Left lobe of liver (tissue), 2 donors: ENCODE measurements at places on chromosomes 12 and 14. TPM values are rescaled to one million over a fixed set of nuclear protein-coding genes. Genes with fewer than 3 reads are reported as not detected.

GRCh38 chr14:24465368-24465767 is 22.8 kb upstream of the SDR39U1 start:
- no peak for DNase-seq

DNA sequence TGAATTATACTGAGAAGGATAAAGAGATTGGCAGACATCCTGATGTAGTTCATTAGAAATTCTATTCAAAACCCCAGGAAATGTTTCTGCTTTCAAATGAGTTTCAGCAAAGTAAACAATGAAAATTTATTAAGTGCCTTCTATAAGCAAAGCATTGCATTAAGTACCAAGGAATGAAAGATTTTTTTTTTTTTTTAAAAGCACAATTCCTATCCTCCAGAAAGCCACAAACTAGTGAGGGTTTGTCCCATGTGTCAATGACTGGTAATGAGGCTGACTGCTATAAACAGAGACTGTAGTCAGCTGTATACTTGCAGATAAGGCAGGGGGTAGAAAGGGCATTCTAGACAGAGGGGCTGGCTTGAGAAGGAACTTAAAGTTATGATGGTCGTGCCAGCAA is 6.7 kb downstream of the ANO4 start:
- DNase-seq: no peak

The OR11H12 gene
- not detected for total RNA-seq

The TAS2R14 gene
- total RNA-seq: 0.73 TPM

- DNase-seq: no peak
Measured at GRCh38 chr12:15880721-15881120, 1.5 kb upstream of the STRAP start.

The SLC39A9 gene
- 55.2 TPM for total RNA-seq

DNA sequence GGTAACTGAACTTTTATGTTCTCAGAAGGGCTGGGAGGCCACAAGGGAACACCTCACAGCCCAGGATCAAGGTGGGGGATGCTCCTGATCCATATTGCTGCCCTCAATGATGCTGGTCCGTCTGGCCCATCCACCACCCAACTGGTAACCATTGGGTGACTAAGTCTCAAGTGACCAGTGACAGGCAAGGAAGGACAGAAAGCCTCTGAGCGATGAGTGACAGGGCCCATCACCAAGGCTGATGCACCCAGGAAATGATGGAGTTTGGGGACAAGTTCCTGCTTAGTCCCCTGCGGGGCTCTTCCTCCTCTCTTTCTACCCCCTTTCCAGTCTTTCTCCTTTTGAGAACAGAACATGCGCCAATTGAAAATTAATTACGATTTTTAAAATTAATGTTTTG is 2.6 kb upstream of the MMP19 start:
- DNase-seq: no peak

DNA sequence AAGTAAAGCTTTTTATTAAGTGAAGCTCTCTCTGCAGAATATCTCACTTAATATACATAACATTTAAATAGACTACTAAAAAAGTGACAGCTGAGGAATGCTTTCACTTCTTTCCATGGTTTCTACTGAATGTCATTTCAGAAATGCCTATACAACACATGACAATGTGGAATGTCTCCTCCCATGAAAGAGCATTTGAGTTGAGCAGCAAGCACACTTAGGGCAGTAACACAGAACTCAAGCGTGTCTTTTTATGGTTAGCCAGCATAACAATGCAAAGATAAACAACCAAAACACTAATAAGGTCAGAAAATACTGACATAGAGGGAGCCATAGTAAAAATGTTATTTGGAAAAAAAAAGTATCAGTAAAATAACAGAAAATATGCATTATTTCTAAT is 9.4 kb downstream of the PPP1R12A start:
- DNase-seq: no peak

DNA sequence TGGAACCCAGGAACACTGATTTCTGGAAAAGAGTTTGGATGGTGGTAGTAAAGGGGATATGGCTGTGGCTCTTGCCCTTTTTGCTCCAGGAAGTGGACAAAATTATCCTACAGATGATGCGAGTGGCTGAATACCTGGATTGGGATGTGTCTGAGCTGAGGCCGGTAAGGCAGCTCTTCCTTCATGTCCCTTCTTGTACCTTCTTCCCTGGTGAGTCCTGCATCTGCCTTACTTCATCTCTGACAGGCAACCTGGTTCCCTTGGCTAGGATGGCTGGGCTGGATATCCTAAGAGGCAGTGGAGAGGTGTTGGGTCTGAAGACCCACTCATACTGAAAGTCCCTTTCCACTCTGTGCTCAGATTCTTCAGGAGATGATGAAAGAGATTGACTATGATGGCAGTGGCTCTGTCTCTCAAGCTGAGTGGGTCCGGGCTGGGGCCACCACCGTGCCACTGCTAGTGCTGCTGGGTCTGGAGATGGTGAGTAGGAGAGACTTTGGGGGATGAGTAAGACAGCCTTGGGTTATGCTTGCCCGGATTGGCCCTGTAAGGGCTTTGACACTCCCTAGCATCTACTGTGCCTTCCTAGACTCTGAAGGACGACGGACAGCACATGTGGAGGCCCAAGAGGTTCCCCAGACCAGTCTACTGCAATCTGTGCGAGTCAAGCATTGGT is 8.0 kb downstream of the DGKA start:
- no peak for DNase-seq

DNA sequence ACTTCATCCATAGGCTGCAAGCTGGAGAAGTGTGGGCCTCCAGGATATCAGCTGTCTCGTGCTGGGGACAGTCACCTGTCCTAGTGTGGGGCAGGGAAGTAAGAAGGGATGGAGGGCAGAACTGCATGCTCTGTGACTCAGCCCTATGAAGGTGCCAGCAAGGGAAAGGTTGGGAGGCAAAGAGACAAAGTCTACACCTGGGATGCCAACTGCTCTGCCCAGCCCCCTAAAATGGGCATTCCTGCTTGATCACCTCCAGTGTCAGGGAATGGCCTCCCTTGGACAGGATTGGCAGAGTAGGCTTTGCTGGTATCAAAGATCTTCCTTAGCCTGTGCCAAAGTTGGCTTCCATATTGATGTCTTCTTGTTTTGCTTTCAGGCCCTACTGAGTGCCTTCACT is 335.0 kb downstream of the BCL11B start:
- DNase-seq: no peak

The RD3L gene
- total RNA-seq: not detected

The PAH gene
- 1,162 TPM for total RNA-seq

DNA sequence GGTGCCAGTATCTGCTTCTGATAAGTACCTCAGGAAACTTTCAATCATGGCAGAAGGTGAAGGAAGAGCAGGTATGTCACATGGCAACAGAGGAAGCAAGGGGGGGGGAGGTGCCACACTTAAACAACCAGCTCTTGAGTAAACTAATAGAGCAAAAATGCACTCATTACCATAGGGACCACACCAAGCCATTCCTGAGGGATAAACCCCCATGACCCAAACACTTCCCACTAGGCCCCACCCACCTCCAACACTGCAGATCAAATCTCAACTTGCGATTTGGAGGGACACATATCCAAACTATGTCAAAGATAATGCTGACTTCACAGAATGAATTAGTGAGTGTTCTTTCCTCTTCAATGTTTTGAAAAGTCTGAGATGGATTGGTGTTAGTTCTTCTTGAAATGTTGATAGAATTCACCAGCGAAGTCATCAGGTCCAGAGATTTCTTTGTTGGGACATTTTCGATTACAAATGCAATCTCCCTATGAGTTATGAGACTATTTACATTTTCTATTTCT is 16.6 kb downstream of the TFCP2 start:
- no peak for DNase-seq

- DNase-seq: no peak
Measured at GRCh38 chr12:50175716-50176026, 8.5 kb upstream of the CERS5 start.

The TRMT61A gene
- 6.0 TPM for total RNA-seq

The METTL1 gene
- total RNA-seq: 9.7 TPM

DNA sequence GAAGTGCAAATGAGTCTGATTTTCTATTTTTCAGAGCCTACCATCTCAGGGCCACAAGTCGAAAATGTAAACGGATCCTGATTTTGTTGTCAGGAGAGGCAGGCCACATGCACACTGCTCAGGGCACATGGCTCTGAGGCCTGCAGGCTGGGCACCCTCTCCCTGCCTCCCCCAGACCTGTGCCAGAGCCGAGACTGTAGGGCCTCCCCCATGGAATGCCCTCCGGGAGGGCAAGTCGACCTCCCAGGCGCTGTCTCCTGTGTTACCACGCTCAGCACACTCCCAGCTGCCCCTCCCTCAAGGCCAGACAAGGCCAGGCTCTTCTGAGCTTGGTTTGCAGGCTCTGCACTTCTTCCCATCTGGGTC is 121.7 kb downstream of the CRACR2A start:
- no peak for DNase-seq

GRCh38 chr12:132617135-132617701 is 1.4 kb upstream of the P2RX2 start:
- DNase-seq: no peak

DNA sequence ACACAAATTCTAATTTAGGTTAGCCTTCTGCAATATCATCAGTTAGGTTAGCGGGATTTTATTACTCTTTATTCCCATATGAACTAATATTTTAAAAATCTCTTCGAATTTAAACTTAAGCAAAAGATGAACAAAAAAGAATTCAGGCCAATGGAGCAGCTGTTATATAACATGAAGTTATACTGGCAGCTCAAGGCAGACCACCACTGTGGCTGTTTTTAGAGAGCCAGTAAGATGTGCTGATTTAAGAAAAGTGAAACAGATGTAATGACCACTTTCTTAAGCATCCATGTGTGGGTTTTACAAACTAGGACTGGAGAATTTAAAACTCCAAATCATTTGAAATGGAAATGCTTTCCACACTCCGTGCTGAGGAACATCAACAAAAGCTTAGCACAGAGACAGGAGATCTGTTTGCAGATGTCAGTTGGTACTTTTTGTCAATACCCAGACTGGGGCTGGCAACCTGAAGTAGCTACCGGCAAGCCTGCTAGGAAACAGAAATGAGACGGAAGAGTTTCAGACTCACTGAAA is 164.9 kb downstream of the TTC7B start:
- DNase-seq: no peak

GRCh38 chr14:87686746-87687145 is 306.2 kb downstream of the GALC start:
- no peak for DNase-seq

GRCh38 chr12:83141460-83141994 is 454.8 kb downstream of the TMTC2 start:
- no peak for DNase-seq

The SYNJ2BP gene
- total RNA-seq: 22.2 TPM

The RTL1 gene
- not detected for total RNA-seq

- DNase-seq: no peak
Measured at GRCh38 chr14:53979747-53980642, 23.4 kb upstream of the BMP4 start.

The FITM1 gene
- total RNA-seq: 34.9 TPM

The MYF5 gene
- not detected for total RNA-seq

The GMFB gene
- 13.0 TPM for total RNA-seq

- no peak for DNase-seq
Measured at GRCh38 chr14:23670481-23670880, 34.3 kb downstream of the DHRS2 start.

- DNase-seq: no peak
Measured at GRCh38 chr14:61126603-61127498, 145.8 kb downstream of the SLC38A6 start.

The HOXC11 gene
- total RNA-seq: not detected

- DNase-seq: no peak
Measured at GRCh38 chr12:75623631-75624154, 112.3 kb upstream of the KRR1 start.

DNA sequence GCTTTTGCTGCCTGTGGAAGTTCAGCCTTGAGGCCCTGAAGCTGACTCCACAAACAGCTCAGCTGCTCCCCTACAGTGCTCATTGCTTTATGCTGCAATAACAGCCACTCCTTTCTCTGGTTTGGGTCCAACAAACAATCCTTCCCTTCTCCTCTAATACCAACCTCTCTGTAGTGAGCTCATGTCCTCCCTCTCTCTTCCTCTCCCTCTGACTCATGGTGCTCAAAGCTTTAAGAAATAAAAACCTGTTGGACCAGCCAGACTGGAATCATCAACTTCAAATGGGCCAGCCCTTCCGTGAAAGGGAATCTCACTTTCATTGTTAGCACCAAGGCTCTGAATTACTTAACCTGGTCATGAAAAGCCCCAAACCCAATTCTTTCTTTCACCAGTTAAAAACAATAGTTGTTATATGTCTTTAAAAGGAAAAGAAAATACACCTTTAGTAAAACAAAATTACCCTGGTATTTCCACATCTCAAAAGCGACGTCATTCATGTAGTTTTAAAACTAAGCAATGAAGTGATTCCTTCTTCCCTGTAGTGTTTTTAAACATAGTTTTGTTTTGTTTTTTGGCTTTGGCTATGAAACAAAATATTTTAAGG is 126.4 kb downstream of the DUSP6 start:
- no peak for DNase-seq

DNA sequence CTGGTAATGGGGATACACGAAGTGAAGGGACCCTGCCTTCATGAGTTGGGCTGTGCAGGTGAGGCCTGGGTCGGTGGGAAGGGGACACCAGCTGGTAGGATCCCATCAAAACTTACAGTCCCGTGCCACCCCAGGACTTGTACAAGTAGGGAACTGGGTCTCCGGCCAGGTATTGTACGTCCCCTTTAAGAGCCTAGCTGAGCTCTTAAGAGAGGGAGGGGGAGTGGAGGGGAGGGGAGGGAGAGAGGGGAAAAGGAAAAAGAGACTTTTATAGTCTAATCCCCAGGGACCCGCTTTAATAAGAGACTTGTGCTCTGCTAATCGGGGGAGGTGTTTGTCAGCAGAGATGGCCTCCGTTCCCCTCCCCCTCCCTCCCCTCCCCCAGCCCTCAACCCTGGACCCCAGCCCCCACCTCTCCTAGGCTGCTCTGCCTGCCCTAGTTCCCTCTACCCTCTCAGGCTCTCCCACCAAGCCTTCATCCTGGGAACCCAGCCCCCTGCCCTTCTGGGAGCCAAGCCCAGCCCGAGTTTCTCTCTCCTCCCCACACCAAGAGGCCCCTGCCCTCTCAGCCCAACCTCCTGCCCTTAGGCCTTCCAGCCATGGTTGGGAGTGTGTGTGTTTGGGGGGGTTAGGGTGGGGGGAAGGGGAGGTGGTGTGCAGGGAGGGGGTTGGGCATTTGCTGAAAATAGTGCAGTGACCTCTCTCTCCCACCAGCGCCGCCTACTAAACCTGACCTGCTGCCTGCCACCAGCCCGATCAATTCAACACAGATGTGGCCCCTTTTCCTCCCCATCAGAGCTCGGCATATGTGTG is 2.6 kb downstream of the GDF11 start:
- DNase-seq: peak; percentile 37

- no peak for DNase-seq
Measured at GRCh38 chr14:75404847-75405246, 23.0 kb upstream of the JDP2 start.

The KLRG1 gene
- total RNA-seq: 1.9 TPM
